Activated CD8-positive, alpha-beta T cell treated with anti-CD3 and anti-CD28 coated beads for 36 hours (primary cell): ENCODE measurements at places on chromosomes 3 and 15.

DNA sequence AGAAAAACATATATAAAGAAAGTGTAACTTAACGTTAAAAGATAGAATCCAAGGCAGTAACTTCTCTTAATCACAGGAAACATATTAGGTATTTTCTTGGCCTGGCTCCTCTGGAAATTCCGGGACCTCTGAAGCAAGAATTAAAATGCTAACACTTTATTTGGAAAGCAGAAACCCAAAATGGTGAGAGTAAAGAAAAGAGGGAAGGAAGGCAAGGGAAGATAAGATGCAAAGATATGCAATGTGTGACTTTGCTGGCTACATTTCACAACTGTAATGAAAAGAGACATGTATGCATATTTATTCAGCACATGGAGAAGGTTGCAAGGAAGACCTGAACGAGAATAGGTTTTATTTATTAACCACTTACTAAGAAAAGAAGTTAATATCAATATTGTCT, 372.5 kb downstream of the TBL1XR1 start:
- DNase-seq, result no peak

- DNase-seq, result no peak
Measured at GRCh38 chr15:39692356-39693327, 90.0 kb downstream of the FSIP1 start.

GRCh38 chr3:121508389-121508788, 37.4 kb downstream of the POLQ start:
- DNase-seq, result no peak

DNA sequence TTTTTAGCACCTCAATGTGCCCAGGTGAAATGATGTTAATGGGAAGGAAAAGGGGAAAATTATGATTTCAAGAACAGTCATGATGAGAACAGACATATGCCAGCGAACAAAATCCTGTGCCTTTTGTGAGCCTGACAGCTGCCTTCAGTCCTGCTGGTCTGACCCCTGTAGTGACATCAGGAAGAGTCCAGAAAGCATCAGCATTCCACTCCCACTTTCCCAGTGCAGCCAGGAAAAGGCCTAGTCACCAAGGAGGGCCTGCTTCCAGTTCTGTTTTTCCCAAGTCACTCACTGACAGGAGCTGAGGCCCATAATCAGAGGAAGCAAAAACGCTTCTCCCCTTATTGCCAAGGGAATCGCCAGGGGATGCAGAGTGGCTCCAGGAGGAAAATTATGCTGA, 218.4 kb downstream of the ABHD5 start:
- no peak for DNase-seq

GRCh38 chr3:69364354-69364753, 21.5 kb downstream of the FRMD4B start:
- no peak for DNase-seq

DNA sequence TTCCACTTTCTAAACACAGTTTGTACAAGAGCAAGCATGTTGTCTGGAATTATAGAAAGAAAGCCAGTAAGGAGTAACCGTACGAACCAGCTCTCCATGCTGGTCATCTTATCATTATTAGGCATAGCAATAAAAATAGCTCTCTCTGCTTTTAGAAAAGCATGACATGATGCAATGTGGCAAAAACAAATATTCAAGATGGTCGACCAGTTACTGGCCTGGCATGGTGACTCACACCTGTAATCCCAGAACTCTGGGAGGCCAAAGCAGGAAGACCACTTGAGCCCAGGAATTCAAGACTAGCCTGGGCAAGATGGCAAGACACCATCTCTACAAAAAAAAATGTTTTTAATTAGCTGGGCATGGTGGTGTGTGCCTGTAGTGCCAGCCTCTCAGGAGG, 2.6 kb upstream of the MAP4 start:
- no peak for DNase-seq

- DNase-seq, result peak; percentile 52
Measured at GRCh38 chr3:158434412-158435038, 136.5 kb upstream of the MLF1 start.

DNA sequence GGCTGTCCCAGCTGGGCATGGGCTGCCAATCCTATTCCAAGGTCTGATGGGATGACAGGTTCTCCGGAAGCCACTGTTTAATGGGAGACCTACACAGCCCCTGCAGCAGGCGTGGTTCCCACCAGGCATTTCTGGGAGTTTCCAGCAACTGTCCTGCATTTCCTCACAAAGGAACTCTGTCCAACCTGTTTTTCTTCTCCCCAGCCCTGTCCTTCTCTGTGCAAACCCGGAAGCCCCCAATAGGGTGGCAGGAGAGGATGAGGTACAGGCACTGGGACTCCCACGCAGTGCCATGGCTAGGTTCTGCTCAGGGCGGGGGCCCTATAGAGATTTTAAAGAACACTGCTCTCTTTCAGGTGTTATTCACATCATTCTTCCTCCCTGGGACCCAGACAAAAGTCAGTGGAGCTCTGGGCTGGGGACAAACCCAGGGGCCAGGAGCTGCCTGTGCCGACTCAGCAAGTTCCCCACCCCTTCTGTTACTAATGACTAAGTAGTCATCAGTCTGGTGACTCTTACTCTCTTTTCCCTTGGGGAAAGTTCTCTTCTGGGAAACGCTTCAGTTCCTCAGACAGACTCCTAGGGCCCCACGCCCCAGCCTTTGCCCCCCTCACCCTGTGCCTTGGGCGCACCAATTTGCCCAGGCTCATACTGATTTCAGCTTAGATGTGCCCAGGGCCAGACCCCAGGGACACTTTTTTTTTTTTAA, 97.7 kb downstream of the CD47 start:
- no peak for DNase-seq
